CD8-positive, alpha-beta memory T cell (primary cell): ENCODE measurements at places on chromosomes 6 and 20. TPM values are rescaled to one million over a fixed set of nuclear protein-coding genes. Genes with fewer than 3 reads are reported as not detected.

The PRR18 gene
- not detected for polyA plus RNA-seq

The ARMC2 gene
- polyA plus RNA-seq, result 6.1 TPM

The HCK gene
- not detected for polyA plus RNA-seq

The TTK gene
- 0.06 TPM for polyA plus RNA-seq

The APOM gene
- polyA plus RNA-seq, result 4.3 TPM

The HLA-DQA1 gene
- 3.2 TPM for polyA plus RNA-seq

The CRISP3 gene
- polyA plus RNA-seq, result not detected

The HSPA1L gene
- polyA plus RNA-seq, result 3.0 TPM
